ENCODE measurements at places on chromosomes 3 and 15. TPM values are rescaled to one million over a fixed set of nuclear protein-coding genes. Genes with fewer than 3 reads are reported as not detected.

Gene NEK10
- total RNA-seq, result 1.0 TPM

Gene CELF6
- total RNA-seq, result not detected

Gene ECE2
- total RNA-seq, result not detected

Gene RARRES1
- total RNA-seq, result not detected

Gene ENTPD3
- total RNA-seq, result 8.4 TPM
